Fibroblast of upper back skin (primary cell): ENCODE measurements at places on chromosomes 2 and 18.
A peak's percentile ranks its signal among the peaks of the same experiment; 100 is the strongest.

DNA sequence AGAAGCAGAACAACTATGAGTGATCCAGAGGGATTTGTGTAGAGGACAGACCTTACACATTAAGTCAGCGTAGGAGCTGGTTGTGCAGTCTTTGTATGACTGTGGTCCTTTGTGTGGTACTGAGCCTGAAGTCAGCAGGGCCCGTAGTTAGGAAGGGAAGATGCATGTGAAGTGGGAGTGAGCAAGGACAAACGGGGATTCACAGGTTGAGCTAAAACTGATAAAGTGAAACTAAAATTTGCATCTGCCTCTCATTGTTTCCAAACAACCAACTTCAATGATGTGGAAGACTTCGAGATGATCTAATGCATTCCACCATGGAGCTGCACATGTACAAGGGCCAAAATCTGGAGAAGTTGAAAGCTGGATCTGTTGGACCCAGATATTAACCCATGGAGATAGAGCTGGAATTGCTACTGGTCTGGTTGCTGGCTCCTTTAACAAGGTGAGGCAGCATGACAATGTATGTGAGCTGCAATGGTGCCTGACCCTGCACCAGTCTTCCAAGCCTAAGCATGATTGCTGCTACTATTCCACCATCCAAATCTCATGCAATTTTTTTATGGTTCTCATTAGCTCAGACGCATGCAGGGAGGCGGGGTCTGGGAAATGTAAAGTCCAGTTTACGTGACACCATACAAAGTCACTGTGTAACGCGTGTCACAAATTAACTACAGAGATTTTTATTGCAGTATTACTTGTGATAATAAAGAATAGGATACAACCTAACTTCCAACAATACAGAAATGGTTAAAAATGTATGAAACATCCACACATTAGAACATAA is 12.1 kb upstream of the CYBRD1 start:
- no peak for DNase-seq

- DNase-seq: no peak
Observed at GRCh38 chr2:164080486-164080885, 344.7 kb upstream of the FIGN start.

DNA sequence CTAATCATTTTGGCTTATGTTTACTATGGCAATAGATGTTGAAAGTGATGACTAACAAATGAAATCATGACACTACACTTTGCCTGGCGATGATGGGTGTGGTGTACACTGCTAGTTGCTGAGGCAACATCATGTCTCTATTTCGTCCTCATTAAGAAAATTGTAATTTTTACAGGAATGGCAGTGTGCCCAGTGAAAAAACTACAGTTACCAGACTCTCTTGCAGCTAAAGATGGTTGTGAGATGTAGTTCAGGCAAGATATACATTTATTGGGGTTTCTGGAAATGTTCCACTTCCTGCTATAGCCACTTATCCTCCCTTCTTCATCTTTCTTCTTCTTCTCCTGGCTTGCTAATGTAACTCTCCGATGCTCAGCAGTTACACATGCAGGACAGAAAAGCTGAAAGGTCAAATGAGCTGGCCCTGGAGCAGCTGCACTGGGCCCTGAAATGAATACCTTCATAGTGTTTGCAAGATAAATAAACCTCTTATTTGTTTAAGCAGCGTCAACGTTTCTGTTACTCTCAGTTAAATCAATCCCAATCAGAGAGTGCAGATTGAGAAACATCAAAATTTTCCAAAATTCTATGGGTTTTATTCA is 46.0 kb downstream of the SOCS6 start:
- DNase-seq: no peak

- DNase-seq: peak; percentile 42
Observed at GRCh38 chr2:99974275-99974674, 168.1 kb downstream of the AFF3 start.

GRCh38 chr2:257842-258241 is 6.0 kb downstream of the SH3YL1 start:
- DNase-seq: no peak

DNA sequence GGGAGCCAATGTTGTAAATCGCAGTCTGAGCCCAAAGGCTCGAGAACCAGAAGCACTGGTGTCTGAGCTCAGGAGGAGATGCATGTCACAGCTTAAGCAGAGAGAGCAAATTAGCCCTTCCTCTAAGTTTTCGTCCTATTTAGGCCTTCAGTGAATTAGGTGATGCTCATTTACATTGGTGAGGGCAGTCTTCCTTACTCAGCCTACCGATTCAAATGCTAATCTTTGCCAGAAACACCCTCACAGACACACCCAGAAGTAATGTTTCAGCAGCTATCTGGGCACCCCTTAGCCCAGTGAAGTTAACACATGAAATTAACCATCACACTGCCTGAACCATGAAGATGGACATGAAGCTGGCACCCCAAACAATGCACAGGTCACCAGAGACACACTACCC is 385.1 kb downstream of the STK39 start:
- DNase-seq: no peak

- DNase-seq: no peak
Observed at GRCh38 chr2:220503431-220503830, 876.0 kb downstream of the SLC4A3 start.

DNA sequence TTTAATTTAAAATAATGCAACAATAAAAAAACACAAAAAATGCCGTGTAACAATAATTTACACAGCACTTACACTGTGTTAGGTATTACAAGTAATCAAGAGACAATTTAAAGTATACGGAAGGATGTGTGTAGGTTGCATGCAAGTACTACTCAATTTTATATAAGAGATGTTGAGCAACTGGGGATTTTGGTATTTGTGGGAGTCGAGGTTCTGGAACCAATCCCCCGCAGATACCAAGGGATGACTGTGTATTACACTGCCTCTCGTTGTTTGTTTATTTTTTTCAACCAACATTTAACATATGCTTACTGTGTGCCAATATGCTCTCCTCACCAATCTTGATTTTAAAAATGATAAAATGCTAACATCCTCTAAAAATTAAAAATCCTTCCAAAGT is 24.8 kb downstream of the MAP3K2 start:
- DNase-seq: peak; percentile 18

DNA sequence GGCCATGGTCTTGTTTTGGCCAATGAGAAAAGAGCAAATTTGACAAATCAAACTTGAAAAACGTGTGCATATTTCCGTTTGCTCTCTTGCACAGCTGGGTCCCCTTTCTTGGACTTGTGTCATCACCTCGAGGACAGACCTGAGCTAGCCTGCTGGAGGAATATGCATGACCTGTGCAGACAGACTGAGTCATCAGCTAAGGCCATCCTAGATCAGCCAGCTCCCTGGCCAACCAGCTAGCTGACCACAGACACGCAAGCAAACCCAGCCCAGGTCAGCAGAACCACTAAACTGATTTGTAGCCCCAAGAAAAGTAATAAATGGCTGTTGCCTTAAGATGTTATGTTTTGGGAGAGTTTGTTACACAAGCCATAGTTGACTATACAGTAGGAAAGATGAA is 61.3 kb upstream of the PAX3 start:
- DNase-seq: no peak

DNA sequence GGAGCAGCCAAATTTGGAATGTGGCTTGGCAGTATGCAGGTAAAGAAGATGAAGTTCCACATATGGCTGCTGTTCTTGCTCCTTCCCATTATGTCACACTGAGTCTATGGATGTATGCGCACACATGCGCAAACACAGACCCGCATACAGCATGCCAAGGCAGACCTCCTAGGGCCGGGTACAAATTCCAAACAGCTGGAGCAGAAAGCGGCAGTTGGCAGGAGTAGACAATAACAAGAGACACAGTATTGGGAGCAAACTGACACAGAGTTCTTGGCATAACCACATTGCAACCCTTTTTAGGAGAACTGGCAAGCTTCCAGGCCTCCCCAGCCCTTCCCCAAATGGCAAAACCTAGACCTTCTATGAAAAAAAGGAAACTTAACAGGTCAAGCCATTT is 268.9 kb downstream of the SP3 start:
- DNase-seq: no peak

GRCh38 chr2:48482313-48482712 is 47.6 kb upstream of the STON1 start:
- DNase-seq: peak; percentile 77

GRCh38 chr2:200042944-200043343 is 87.6 kb downstream of the MAIP1 start:
- peak; percentile 38 for DNase-seq

GRCh38 chr18:2997429-2997828 is 15.5 kb downstream of the LPIN2 start:
- DNase-seq: no peak

DNA sequence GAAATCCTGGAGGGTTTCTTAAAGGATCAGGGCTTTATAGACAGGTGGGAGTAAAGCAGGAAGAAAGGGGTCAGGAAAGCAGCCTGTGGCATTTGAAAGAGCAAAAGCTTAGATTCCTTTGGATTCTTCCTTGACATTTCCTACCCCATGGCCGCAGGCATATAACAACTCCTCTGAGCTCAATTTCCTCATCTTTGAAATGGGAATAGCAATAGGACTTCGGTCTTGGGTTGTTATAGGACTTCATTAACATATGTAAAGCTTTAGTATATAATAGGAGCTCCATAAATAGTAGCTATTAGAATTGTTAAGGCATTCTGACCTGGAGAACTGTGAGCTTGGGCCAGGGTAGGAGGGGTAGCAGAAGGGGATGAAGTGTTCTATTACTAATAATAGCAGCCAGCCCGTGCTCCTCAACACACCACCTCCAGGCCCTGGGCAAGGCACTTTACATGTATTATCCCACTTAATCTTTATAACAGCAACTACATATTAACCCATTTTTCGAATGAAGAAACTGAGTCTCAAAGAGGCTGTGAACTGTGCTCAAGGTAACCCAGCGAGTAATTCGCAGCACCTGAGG is 10.6 kb downstream of the ZFP36L2 start:
- no peak for DNase-seq

DNA sequence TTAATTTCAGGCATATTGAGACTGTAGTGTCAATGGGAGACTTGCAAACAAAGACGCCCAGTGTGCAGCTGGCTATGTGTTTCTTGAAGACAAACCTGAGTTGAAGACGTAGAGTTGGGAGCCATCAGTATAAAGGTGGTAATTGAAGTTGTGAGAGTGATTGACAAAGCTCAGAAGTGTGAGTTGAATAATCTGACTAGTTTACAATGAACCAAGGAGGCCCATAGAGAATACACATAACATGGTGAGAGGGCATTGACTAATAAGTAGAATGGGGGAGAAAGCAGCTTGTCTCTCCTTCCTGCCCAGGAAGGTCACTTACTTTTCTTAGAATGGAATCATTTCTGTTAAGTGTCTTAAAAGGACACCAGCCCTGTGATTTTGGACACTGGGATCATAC is 14.1 kb downstream of the SP110 start:
- DNase-seq: no peak
